ENCODE measurements at places on chromosomes 12 and 14. TPM values are rescaled to one million over a fixed set of nuclear protein-coding genes. Genes with fewer than 3 reads are reported as not detected.

HNF1A gene
- polyA plus RNA-seq, result not detected

DACT1 gene
- 8.8 TPM for polyA plus RNA-seq

SRGAP1 gene
- 23.8 TPM for polyA plus RNA-seq

TNS2 gene
- polyA plus RNA-seq, result 35.3 TPM

ACRBP gene
- 0.50 TPM for polyA plus RNA-seq

MYO1H gene
- 0.15 TPM for polyA plus RNA-seq

M6PR gene
- 114 TPM for polyA plus RNA-seq

SIX6 gene
- polyA plus RNA-seq, result not detected

TAS2R10 gene
- 0.10 TPM for polyA plus RNA-seq

PCNX4 gene
- 57.8 TPM for polyA plus RNA-seq

SOX5 gene
- 12.4 TPM for polyA plus RNA-seq

UNC79 gene
- polyA plus RNA-seq, result 0.01 TPM

HOXC5 gene
- polyA plus RNA-seq, result 0.07 TPM

SPTB gene
- polyA plus RNA-seq, result not detected

CCDC197 gene
- not detected for polyA plus RNA-seq

GPX2 gene
- polyA plus RNA-seq, result not detected

MAP3K9 gene
- 0.27 TPM for polyA plus RNA-seq

GLI1 gene
- polyA plus RNA-seq, result 0.40 TPM

RASAL1 gene
- not detected for polyA plus RNA-seq

SLC8A3 gene
- not detected for polyA plus RNA-seq

SERPINA3 gene
- polyA plus RNA-seq, result 0.05 TPM

LRRC23 gene
- 5.6 TPM for polyA plus RNA-seq

BEGAIN gene
- polyA plus RNA-seq, result 0.53 TPM

GPHB5 gene
- polyA plus RNA-seq, result not detected

FOXM1 gene
- 71.3 TPM for polyA plus RNA-seq

PXMP2 gene
- 14.5 TPM for polyA plus RNA-seq

POTEG gene
- polyA plus RNA-seq, result not detected

RPS6KL1 gene
- polyA plus RNA-seq, result 0.52 TPM

Data from fibroblast of lung (primary cell).